ENCODE measurements at places on chromosomes 11 and 22. TPM values are rescaled to one million over a fixed set of nuclear protein-coding genes. Genes with fewer than 3 reads are reported as not detected.
A peak's percentile ranks its signal among the peaks of the same experiment; 100 is the strongest.

DNA sequence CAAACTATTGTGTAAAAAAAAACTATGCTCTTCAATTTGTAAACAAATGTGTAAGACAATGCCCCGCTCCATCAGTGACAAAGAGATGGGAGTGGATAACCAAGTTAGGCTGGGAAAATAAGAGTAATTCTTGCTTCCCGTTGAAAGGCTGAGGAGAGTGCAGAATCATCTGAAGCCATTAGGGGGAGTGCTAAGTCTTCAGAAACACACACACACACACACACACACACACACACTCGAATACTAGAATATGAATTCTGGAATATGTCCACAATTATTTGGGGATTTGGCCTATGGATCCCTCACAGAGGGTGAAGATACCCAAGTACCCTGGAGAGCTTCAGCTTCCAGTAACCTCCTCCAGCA, 27.8 kb upstream of the ROBO3 start:
- peak; percentile 64 for DNase-seq

Gene KDM4E
- not detected for total RNA-seq

DNA sequence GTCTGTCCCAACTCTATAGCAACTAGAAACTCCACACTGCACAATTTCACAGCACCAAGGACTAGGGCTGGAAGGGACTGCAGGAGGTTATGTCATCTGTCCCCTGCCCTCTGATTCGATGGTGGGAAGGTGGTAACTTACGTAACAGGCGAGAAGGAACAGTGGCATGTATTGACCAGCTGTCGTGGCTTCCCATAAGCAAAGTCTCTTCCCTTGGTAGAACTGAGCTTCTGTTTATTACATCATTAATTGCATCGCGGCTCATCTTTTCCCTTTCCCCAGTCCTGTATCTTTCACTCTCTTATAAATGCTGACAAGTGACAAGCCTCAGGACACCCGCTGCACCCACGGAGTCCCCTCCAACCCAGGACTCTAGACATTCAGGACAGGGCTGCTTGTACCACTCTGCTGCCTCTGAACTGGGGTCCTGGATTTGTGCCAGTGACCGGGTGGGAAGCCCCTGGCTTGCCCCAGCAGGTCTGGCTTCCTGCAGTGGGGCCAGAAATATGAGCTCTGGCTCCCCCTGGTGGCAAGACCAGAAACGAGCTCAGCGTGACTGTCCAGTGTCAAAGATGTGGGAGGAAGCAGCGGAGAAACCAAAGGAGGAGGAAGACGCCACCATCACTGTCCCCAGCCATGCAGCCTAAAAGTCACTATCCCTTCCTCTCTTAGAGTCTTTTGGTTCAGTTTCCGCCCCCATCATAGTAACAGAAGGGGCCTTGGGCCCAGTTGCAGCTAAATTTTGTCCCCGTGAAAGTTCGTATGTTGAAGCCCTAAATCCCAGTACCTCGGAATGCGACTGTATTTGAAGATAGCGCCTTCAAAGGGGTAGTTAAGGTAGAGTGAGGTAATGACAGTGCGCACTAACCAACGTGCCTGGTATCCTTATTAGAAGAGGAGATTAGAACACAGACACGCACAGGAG, 84.5 kb downstream of the ISX start:
- peak; percentile 41 for DNase-seq

DNA sequence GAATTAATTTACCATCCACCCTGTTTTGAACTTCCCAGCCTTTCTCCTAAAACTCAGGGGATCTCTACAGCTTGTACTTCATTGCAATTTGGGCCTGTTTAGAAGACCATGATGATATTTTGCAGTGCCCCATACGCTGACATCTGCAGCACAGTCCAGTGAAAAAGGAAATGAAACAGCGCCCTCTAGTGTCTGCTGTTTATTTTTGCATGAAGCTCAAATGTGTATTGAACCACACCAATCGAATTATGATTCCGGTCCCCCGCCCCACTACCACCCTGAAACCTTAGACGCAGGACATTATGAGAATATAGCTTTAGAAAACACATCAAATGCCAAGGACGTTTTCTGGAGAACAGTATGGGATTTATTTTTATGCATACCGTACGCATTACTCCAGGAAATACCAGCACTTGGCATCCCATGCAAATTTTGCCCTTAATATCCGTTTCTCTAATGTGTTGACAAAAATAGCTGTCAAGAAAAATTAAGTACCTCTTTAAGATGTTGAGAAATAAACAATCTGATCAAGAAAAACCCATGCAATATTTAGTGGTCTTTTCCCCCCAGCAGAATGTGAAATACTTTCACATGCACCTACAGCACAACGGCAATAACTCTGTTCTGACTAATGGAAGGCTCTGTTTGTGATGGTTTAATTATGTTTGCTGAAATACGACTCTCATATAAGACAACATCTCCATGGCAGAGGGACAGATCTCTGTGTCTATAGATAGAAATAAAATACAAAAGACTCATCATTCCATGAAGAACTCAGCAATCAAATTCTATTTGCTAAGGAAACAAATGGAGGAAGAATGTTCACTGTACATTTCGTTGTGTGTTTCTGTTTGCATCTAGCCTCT, 93.9 kb downstream of the TECTA start:
- DNase-seq = peak; percentile 55

Gene OR10A2
- total RNA-seq = not detected
